ENCODE measurements at places on chromosomes 3 and 15.

DNA sequence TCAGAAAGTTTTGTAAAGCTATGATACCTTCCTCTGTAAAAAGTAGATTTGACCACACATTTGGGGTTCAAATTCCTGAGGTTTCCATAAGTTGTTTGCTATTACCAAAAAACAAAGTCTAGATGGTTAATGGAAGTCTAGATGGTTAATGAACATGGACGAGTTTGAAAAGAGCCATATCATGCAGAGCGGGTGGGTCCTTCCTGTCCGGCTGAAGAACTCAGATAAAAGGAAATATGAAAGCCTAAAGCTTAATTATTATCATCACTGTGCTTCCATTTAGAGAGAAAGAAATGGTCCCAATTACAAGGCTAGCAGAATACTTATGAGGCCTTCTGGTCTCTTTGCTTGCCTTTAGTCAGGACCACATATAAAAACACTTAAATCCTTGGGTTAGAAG lies 132.1 kb upstream of the SATB1 start:
- no peak for DNase-seq

DNA sequence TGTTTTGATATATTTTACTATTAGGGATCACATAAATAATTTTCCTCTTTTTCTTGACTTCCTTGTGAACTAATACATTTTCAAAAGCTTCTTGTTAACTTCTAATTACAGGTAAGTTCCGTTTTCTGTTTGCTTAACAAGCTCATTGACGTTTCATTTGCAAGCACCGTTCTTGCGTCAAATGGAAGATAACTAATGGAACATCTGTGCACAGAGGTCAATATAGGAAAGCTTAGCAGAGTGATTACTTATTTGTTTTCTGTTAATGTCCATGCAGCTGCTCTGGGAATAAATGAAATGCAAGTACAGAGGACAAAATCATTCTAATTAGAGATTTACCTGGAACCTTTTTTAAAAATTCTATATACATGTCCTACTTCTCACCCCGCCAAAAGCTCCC lies 115.5 kb upstream of the C2CD4B start:
- DNase-seq: no peak

DNA sequence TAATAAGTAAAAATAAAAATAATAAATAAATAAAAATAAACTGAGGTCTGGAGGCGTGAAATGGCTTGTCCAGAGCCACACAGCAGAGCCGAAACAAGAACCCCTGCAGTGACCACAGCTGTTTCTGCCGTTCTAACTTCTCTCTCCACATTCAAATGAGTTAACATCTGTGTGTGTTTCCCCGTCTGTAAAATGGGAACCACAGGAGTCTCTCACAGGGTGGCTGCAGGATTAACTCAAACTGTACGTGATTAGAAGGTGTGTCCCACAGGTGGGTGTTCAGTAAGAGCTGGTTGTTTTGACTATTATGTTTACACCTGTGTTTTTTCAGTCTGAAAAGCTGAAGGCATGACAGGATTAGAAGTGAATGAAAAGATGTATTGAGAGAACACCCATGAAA lies 27.0 kb upstream of the MUC4 start:
- DNase-seq: no peak

- no peak for DNase-seq
Measured at GRCh38 chr3:193614430-193614829, 21.4 kb downstream of the OPA1 start.

DNA sequence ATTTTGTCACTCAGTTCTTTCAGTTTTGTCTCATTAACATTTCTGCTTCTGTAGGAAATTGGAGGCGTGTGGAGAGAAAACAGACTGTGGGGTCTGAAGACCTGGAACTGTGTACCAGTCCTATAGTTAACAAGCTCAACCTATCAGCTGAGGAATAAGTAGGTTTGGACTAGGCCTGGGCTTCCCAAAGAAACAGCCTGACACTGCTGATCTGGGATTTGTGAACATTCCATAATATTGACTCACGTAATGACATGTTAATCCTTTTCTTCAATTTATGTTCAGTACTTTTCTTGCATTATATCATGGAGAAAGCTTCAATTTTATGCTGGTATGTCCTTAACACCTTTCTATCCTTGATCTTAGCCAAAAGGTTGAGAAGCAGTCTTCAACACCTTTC lies 181.6 kb upstream of the RORA start:
- DNase-seq: no peak

DNA sequence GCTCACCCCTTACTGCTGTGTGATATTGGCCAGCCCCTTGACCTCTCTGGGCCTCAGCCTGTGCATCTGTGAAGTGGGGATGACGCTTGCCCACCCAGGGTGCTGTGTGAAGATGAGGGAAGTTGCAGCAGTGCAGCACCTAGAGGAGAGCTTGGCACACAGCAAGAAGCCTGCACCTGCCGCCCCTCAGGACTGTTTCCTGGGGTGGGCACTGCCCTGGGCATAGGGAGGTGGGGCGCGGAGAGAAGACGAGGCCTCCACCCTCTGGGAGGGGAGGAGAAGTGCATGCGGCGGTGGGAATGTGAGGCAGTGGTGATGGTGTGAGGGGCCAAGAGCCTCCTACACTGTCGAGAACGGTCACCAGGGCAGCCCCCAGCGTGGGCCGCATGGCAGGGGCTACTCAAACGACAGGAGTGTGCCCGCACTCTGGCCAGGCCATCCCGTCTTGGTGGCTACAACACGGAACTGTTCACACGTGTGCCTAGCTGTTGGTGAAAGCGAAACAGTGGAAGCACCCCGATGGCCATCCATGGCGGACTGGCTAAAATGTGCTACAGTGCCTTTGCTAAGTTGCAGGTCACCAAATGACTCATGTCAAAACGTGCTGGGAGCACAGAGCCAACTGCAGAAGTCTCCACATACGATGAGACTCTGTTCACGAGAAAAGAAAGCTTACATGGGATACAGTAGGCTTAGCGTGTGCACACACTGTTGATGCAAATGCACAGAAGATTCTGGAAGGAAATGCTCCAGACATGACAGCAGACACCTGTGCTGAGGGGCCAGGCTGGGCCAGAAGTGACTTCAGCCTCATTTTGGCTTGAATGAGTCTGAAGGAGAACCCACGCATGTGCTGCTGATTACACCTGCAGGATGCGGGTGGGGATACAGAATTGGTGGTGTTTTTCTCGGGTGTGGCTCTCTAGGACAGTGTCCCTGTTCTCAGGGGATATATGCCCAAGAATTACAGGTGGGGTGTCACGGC lies 40.4 kb upstream of the IQSEC1 start:
- DNase-seq: no peak

DNA sequence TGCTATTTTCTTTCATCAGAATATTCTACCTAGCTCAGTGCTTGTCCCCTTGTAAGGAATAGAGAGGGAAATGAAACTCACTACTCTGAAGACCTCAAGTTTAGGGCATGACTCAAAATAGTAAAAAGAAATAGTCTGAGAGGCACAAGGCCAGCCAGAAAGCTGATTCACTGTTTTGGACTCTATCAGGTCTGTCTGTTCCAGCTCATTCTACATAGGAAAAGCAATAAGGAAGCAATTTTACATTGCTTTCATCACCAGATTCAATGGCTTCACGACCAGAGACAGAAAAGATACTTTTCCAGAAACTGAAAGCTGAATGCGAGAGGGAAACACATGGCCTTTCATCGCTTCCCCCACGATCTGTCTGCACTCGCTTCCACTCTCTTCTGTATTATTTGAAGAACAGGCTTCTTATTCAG lies 276.0 kb downstream of the GBE1 start:
- DNase-seq: no peak

DNA sequence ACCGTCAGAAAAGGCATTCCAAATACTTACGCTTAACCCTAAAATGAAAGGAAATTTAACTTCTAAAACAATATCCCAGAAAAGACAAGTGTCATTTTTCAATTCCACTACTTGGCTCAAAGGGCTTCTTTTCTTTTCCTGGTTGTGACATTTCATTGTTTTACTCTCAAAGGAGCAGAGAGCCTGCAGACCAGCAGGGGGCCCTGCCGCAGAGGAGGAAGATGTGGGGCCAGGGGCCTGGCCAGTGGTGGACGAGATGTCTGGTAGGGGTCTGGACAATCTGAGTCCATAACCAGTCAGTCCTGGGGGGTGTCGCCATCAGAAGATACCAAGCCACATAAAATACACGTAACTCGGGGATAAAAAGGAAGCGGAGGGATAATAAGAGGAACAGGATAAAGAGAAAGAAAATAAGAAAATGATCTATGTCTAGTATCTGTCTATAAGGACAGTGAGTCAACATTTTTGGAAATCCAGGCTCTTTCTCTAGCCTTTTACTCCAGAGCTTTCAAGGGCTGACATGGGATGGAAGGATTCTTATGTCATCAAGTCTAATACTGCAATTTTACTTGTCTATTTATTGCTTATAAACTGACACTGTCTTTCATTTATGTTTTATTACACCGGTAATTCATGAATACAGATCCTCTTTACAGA lies 54.2 kb upstream of the ARHGEF3 start:
- no peak for DNase-seq

DNA sequence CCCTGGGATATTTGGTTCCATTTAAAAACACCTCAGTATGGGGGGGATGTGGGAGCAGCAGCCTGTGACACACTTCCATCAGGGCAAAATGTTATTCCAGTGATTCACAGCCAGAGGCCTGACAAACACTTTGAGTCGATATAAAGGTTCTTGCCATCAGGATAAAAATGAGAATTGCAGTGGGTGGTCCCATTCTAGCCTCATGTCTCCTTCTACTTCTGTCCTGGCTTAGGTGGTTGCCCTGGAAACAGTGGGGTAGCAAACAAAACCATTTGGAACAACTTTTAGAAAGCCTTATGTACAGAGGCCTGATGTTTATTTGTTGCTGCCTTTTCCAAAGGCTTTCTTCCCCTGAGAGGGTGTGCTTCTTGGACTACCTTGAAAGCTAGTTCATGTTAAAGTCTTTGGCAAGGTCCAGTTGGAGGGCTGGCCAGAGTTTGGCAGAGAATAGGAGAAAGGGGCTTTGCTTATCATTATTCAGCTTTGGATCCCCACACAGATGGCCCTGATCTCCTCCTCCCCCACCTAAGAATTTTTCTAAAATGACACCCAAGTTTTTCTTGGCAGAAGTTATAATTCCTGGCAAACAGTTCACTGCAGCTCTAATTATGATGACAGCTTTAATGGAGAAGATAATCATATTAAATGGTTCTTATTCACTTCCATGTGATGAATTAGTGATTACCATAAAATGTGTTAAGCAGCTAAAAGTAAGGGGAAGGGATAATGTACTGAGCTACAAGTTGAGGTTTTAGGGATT lies 84.2 kb upstream of the ZNF280D start:
- DNase-seq: no peak

DNA sequence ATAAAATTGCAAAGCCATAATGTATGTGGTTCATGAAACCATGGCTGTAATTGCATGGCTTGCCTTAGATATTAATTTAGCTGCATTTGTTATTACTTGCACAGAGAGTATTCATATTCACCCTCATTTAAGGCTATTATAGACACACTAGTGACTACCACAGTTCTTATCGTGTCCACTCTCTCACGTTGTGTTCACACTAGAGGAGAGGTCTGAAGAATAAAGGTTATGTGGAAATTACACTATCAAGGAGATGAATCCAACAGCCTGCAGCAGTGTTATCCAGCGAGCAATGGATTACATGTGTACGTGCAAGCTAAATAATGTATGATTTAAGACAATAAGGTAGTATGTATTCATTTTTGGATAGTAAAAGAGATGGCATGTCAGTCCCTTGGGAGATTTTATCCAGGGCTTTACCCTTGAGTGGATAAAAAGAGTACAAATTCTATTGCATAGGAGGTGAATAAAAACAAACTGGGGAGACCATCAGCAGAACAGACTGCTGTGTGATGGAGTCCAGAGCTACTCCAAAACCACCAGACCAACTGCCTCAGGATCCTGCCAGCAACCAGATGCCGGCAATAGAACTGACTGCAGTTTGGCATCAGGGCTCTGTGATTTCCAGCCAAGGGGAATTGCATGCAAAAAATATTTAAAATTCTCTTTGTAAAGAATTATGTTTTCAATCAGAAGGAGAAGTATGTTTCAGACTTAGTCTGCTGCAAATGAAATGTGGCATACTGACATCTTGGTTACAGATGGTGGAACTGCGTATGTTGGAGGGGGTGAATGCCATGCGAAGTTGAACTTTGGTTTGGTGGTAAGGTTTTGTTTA lies 146.6 kb downstream of the RBMS3 start:
- no peak for DNase-seq

DNA sequence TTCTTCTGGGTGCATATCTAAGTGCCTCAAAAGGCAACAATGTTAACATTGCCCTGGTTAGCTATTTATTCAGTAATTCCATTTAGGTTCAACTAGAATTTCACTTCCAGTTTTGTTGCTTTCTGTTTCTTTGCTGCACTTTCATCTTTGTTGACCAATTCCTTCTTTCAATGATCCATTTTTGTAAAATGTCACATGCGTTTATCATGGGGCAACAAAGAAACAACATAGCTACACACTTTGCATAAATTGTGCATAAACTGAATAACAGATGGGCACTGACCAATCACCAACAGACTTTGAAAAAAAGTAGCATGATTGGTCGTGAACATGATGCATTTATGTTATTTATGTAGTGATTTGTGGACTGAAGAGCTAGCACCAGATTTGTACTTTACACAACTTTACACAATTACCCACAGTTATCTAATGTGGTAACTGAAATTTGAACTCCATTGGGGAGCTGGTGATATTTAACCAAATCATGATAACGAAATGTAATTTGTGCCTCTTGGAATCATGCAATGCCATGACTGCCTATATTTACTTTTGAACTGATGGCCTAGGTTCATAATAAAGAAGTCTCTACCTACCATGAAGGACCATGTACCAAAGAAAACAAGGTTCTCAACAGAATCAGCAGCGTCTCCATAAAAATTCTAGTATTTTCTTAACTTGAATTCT lies 7.1 kb upstream of the CPOX start:
- no peak for DNase-seq

- no peak for DNase-seq
Measured at GRCh38 chr15:65389226-65389625, 11.4 kb upstream of the IGDCC3 start.

DNA sequence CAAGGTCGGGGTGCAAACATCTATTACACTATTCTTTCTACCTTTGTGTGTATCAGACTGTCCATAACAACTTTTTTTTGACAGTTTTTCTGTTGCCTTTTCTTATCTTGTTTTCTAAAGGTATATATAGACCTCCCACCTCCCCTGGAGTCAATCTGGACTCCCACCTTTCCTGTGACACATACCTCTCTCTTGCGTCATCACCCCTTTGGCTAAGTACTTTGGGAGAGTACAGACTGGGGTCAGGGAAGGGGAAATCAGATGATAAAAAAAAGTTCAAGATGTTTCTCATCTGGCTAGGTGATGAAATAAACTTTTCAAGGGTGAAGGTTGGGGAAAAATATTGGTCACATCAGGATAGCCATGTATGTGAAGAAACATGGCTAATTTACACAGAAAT lies 17.2 kb downstream of the TSPAN3 start:
- DNase-seq: no peak

GRCh38 chr3:32488474-32489008 lies 14.1 kb downstream of the CMTM6 start:
- DNase-seq: no peak

DNA sequence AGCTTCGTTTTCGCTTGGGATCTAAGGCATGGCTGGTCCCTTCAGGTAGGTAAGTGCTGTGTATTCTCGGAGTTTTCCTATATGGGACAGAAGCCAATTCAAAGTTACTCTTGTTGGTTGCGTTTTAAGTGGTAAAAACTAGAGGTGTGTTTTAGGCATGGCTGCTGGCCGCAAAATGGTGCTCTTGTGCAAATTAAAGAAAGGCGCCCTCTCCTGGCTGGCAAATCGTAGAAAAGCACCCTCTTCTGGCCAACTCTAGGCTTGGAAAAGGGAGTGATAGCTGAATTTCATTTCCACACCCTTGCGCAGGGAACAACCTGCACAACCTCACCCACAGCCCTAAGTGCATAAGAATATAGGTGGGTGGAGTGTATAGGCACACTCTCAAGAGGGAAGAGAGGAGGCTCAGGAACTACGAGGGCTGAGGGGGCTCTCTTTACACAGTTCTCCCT lies 23.5 kb downstream of the DRD3 start:
- DNase-seq: no peak
